ENCODE measurements at places on chromosomes 7 and 10.

DNA sequence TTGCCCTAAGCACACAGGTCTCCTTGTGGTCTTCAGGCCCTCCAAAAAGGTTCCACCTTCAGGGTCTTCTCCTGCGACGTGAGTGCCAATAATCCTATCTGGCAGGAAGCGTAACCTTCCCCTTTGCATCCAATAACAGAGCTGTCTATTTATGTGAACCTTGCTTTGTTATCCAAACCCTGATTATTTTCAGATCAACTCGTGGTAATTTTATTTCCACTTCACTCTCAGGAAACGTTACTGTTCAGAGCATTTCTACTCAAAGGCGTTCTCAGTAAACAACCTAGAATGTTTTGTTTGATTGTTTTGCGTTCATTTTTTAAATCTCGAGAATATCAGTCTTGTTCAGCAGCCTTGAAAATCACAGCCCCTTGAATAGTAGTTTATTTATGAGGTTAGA lies 232.3 kb upstream of the KLF6 start:
- DNase-seq: no peak

GRCh38 chr7:130488392-130489139 lies 3.3 kb upstream of the MEST start:
- no peak for DNase-seq

DNA sequence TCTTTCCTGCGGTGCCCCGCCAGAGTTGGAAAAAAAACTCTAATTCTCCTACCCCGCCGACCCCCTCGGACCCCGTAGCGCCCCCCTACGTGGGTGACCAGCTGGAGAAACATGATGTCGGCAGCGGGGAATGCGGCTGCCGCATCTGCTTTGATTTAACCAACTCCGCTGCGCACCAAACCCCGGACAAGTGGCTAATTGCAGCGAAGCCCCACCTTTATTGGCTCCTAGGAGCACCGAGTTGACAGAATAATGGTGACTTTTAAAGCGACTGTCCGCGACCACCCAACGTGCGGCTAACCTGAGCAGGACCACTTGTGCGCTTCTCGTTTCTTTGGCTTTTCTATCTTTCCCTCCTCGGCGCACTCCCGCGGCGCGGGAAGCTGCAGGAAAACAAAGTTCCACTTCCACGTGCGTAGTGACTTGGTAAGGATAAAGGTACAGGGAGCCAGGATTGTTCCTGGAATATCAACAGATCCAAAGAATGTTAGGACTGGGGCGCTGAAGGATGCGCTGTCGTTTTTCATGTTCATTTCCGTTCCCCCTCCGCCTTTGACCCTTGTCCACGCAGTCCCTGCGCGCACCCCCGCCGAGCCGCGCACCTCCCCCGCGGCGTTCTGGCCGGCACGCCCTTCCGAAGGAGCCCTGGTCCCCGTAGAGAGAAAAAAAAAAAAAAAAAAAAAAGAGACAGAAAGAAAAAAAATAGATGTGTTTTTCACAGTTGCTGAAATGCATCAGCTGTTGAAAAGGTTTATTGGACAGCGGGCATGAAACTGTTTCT lies 1.4 kb downstream of the WNT16 start:
- DNase-seq: no peak

DNA sequence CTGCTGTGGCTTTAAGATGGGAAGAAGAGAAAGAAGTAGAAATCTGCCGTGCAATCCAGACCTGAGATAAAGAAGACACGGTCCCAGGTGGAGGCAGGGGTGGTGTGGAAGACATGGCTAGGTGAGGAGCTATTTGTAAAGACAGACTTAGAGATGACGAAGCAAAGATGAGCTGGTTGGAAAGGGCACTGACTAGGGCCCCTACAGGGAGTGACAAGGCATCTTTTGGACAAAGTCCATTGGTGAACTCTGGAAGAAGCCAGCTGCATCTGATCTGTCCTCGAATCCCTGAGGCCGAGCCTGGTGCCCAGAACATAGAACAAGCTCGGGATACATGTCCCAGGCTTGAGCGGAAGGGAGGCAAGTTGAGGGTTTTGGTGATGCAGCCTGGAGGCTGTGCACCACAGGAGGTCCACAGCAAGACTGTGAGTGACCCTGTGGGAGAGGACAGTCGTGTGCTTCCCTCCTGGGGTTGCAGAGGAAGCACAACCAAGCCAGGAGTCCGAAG lies 191.2 kb downstream of the ADAM12 start:
- DNase-seq: no peak

GRCh38 chr10:35103882-35104281 lies 13.7 kb upstream of the CUL2 start:
- DNase-seq: no peak

GRCh38 chr7:114787556-114787955 lies 134.3 kb upstream of the MDFIC start:
- no peak for DNase-seq
